ENCODE measurements at places on chromosomes 12 and 14.

- DNase-seq, result no peak
Measured at GRCh38 chr14:64614805-64615391, 65.1 kb downstream of the PPP1R36 start.

DNA sequence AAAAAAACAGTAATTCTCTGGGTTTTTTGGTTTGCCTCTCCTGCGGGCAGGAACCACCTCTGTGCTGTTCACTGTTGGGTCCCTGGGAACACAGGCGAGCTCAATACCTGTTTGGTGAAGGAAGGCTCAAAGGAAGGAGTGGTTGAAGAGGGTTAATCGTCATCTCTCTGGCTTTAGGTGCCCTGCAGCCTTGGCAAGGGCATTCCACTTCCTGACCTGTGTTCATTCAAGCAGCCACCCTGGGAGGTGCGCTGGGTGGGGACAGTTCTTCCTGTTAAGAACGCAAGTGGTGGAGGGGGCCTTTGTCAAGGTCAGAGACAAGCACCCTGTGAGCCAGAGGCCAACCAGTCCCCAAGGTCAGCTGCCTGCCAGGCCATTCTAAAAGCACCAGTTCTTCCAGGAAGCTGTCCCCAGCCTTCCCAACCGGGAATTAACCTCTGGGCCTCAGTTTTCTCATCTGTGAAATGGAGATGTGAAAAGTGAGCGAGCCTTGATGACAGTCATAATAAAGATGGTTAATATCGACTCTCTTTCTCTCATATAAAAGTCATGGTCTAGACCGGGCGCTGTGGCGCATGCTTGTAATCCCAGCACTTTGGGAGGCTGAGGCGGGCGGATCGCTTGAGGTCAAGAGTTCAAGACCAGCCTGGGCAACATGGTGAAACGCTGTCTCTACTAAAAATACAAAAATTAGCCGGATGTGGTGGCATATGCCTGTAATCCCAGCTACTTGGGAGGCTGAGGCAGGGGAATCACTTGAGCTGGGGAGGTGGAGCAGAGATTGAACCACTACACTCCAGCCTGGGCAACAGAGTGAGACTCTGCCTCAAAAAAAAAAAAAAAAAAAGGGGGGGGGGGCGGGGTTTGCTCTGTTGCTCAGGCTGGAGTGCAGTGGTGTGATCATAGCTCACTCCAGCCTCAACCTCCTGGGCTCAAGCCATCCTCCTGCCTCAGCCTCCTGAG is 6.1 kb downstream of the RHOF start:
- DNase-seq, result no peak

DNA sequence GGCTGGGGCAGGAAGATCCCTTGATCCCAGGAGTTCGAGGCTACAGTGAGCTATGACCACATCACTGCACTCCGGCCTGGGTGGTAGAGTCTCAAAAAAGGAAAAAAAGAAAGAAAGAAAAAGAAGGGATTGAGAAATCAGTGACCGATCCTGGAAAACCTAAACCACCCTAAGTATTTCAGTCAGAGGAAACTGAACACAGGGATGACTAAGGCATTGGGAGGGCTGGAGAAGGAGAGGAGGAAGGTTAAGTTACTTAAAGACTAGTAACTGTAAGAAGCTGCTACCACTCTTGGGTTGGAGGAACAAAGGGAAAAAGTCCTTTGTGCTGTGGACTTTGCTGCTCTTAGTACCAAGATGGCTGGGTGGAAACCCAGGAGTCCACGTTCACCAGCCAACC is 10.6 kb downstream of the HHIPL1 start:
- no peak for DNase-seq

- DNase-seq, result peak; percentile 18
Measured at GRCh38 chr12:44972746-44973421, 78.0 kb downstream of the DBX2 start.

- no peak for DNase-seq
Measured at GRCh38 chr12:96395236-96395635, 5.0 kb downstream of the CDK17 start.

DNA sequence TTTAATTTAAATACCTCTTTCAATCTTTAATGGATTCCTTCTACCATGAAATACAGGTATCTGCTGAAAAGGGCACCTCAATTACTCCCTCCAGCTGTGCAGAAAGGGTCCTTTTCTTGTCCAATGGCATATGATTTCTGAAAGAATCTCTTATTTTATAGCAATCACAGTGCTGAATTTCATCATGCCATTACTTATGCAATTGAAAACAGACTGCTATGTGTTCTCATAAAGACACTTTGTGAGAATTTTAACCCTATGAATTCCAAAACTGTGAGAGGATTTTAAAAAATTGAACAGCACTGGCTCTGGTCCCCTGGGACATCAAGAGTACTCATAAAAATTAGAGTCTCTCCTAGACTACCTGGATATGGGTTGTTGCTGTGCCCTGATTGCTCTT is 45.9 kb upstream of the CNOT2 start:
- DNase-seq, result peak; percentile 35

- DNase-seq, result no peak
Measured at GRCh38 chr14:64638625-64639024, 65.6 kb upstream of the PLEKHG3 start.

- DNase-seq, result no peak
Measured at GRCh38 chr12:71010143-71010479, 89.6 kb upstream of the PTPRR start.
